Cerebellum (tissue), 4 donors: ENCODE measurements at places on chromosomes 16 and 17.

DNA sequence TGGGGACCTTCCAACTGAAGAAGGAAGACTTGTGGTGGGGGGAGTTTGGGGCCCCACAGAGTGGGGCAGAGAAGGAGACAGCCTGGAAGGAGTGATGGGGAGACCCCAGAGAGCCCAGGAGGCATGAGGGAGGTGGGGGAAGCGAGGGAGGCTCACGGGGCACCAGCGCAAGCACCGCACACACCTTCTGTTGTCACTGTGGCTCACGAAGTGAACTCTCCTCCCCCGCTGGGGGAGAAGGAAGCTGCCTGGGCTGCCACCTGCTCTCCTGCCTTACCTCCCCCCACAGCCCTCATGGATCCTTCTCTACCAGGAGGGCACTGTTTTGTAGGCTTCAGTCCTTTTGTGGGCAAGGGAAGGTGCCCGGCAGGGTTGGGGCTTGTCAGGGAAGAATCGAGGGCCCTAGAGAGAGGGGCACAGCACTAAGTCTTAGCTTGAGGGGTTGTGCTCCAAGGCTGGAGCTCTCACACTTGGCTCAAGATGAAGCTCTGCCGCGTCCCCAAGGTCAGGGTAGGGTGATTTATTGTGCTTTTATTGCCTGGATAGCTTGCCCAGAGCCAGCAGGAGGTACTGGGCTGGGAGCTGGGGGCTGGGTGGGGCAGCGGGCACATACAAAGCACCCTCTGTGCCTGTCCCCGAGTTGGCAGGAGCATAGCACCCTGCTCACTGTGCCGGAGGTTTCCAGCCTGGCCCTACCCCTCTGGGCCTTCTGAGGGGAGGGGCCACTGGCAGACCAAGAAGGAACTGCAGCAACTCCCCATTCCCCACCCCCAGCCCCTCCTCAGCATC lies 4.6 kb upstream of the STARD3 start:
- no peak for DNase-seq

GRCh38 chr16:75392906-75393305 lies 40.4 kb downstream of the CFDP1 start:
- no peak for DNase-seq

- no peak for DNase-seq
Measured at GRCh38 chr17:34637548-34638525, 58.5 kb downstream of the TMEM132E start.

DNA sequence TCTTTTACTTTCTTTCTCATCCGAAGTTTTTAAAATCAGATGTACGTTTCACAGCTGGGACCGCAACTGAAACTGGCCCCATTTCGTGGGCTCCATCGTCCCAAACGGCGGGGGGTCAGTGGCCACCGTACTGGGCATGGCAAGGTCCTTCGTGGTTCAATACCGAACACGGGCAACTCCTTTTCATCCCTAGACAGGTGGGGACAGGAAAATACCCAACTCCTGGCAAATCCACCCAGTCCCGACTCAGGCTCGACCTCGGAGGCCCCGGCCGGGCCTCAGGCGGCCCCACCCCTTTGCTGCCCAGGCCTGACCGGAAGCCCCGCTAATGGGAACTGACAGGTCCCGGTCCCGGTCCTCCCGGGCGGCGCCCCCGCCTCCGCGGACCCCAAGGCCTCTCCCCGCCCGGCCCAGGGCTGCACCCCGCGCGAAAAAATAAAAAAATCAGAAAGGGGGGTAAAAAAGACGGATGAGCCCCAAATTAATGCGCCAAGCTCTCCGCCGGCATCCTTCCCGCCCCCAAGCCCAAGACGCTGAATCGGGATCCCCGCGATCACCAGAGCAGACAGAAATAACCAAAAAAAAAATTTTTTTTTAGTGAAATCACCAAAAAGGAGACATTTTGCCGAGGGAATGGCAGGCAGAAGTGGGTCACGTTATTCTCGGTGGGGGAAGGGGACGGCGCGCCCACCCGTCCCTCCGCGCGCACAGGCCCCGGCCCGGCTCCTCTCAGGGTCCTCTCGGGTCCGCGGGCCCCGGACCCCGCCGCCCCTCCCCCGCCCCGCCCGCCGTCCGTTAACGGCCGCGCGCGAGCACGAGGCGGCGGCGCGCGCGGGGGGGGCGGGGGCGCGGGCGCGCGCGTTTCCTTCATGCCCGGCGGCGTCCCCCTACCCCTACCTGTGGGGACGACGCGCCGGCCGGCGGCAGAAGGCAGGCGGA lies 562 bp downstream of the ZC3H7A start:
- DNase-seq, result peak; percentile 59

GRCh38 chr16:77963185-77964044 lies 58.9 kb upstream of the CLEC3A start:
- no peak for DNase-seq

GRCh38 chr17:79618383-79619067 lies 7.7 kb upstream of the RBFOX3 start:
- DNase-seq, result no peak

GRCh38 chr17:29008591-29008990 lies 2.8 kb upstream of the SEZ6 start:
- DNase-seq, result no peak

DNA sequence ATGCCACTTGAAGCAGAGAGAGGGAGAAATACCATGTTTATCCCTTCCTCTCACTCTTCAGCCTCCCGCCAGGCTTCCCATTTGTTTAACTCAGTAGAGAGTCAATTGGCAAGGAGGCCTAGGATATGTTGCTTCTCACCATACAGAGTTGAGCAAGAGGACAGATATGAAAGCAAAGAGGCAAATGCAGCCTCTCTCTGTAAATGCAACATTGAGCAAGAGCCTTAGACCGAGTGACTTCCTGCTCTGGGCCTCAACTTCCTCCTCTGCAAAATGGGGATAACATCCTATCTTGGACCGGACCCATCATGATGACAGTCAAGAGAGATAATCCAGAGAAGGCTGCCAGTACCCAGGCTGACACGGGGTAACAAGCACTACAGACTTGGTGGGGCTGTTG lies 36.8 kb downstream of the SOCS1 start:
- DNase-seq, result no peak

- DNase-seq, result no peak
Measured at GRCh38 chr16:73616770-73617169, 568.8 kb upstream of the ZFHX3 start.

- DNase-seq, result peak; percentile 32
Measured at GRCh38 chr17:30921544-30922196, at the start of gene ADAP2. Gene ADAP2 (plus strand): TSS chr17:30921945. CDS start chr17:30922015, 70 bp downstream.

- DNase-seq, result no peak
Measured at GRCh38 chr17:76351526-76352071, 2.1 kb downstream of the PRPSAP1 start.

GRCh38 chr17:36070427-36070826 lies 6.4 kb downstream of the CCL18 start:
- DNase-seq, result no peak

DNA sequence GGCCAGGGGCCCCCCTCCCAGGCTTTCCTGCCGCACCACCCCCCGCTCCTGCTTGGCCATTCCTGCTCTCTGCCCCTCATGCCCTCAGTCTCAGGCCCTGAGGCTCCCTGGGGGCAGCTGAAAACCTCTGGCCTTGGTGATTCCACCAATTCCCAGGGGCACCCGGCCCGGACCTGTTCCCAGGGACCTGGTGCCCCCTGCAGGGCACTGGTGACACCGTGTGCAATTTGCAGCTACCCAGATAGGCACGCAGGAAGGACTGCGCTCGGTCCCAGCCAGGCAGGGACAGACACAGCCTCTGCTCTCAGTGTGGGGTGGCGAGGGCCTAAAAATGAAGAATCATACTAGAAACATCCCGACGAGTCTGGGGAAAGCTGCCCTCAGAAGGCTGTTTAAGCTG lies 13.4 kb downstream of the WFDC1 start:
- no peak for DNase-seq

- no peak for DNase-seq
Measured at GRCh38 chr17:78484271-78485246, 92.6 kb downstream of the DNAH17 start.
